ENCODE measurements at places on chromosomes 16 and 17. TPM values are rescaled to one million over a fixed set of nuclear protein-coding genes. Genes with fewer than 3 reads are reported as not detected.

GRCh38 chr16:14354561-14355351 lies 275.3 kb downstream of the PARN start:
- peak; percentile 18 for DNase-seq

DNA sequence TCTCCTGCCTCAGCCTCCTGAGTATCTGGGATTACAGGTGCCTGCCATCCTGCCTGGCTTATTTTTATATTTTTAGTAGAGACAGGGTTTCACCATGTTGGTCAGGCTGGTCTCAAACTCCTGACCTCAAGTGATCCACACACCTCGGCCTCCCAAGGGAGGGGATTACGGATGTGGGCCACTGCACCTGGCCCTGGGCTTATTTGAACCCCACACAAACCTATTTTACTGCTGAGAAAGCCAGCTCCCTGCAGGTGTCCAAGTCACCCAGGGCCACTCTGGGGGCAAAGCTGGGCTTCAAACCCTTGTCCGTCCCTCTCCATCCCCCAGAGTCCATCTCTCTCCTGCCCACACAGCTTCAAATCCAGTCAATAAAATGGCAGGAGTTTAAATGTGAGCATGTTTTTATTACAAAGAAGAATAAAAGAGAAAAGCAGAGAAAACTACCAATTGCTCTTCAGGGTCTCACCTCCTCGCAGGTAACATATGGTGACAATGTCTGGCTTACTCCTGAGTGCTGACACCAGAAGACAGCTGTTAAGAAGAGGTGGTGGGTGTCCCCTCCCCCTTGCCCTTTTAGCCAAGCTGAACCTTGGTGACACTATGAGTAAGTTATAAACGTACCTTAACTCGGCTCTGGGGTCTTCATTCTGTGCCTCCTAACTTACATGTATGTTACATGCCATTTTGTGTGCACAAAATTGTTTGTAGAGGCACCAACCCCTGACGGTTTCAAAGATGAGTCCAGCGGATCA lies 45.4 kb downstream of the LAT start:
- DNase-seq = no peak

DNA sequence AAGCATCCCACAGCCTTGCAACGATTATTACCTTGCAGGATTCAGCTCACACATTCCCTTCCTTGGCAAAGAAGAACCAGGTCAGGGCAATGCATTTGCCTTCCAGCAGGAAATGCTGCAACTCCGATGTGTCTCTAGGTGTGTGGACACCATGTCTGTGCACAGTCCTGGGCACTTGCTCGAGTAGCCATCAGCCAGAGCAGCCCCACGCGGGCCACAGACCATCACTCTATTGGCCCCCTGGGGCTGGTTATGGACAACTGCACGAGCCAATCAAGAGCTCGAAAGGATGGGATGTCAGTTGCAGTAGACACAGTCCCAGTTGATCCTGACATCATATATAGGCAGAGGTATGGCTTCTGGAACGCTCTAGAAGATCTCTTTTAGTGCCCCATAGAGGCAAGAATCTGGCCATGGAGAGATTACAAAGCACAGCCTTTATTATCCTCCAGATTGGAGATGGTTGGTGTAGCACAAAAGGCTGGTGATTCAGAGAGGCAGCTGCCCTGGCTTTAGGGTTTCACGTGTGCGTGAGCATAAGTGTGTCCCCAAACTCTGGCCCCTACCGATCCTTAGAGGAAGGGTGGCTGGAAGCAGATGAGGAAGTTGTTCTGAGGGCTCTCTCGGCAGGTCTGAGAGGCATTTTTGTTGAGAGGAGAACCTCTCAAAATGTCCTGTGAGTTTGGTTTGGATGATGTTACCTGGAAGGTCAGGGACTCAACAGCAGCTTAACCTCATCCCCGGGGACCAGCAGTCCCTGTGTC lies 403.8 kb downstream of the SEC14L1 start:
- DNase-seq = no peak

GRCh38 chr17:16974569-16975276 lies 2.8 kb upstream of the TNFRSF13B start:
- DNase-seq = no peak

- no peak for DNase-seq
Measured at GRCh38 chr16:3038256-3038655, 1.5 kb upstream of the BICDL2 start.

GRCh38 chr17:10956821-10957220 lies 118.9 kb upstream of the PIRT start:
- no peak for DNase-seq

GRCh38 chr17:30519707-30520106 lies 42.5 kb downstream of the GOSR1 start:
- DNase-seq = peak; percentile 91

MARVELD3 gene
- not detected for total RNA-seq

SHISA6 gene
- not detected for total RNA-seq

- no peak for DNase-seq
Measured at GRCh38 chr17:59202320-59202719, 7.5 kb upstream of the SMG8 start.

GRCh38 chr17:16352667-16353316 lies 477 bp downstream of the CENPV start:
- DNase-seq = peak; percentile 12

GRCh38 chr17:38857271-38857670 lies 3.8 kb upstream of the RPL23 start:
- no peak for DNase-seq

GRCh38 chr17:18043491-18043890 lies 4.3 kb downstream of the GID4 start:
- peak; percentile 33 for DNase-seq

GRCh38 chr17:7293159-7293558 lies 1.3 kb downstream of the YBX2 start:
- no peak for DNase-seq

- DNase-seq = no peak
Measured at GRCh38 chr16:76278980-76279379, 1.8 kb downstream of the CNTNAP4 start.

GRCh38 chr17:21171970-21172510 lies 41.9 kb downstream of the TMEM11 start:
- no peak for DNase-seq

- no peak for DNase-seq
Measured at GRCh38 chr17:9976283-9977179, 71.5 kb upstream of the RCVRN start.

TBC1D3I gene
- total RNA-seq = not detected

NAGS gene
- 0.28 TPM for total RNA-seq
